ENCODE measurements at places on chromosomes 13 and 19.

GRCh38 chr19:52270266-52270885 lies 989 bp downstream of the ZNF766 start:
- H3K27ac ChIP-seq: peak overlapping the region; percentile 96
- H3K36me3 ChIP-seq: peaks cover 28% of the 10 kb centered on the region
- peak overlapping the region; percentile 99 for H3K4me3 ChIP-seq
- no peak for DNase-seq
- peaks cover 4% of the 10 kb centered on the region for H3K4me1 ChIP-seq
- H3K27me3 ChIP-seq: no peaks in the 10 kb centered on the region

GRCh38 chr13:48144413-48145035 lies 49.6 kb upstream of the MED4 start:
- DNase-seq: no peak
- no peaks in the 10 kb centered on the region for H3K27me3 ChIP-seq
- no peaks in the 10 kb centered on the region for H3K4me1 ChIP-seq
- H3K36me3 ChIP-seq: no peaks in the 10 kb centered on the region
- no peak overlapping the region for H3K4me3 ChIP-seq

- no peaks in the 10 kb centered on the region for H3K27me3 ChIP-seq
- H3K4me3 ChIP-seq: no peak overlapping the region
- DNase-seq: no peak
- H3K4me1 ChIP-seq: no peaks in the 10 kb centered on the region
- no peak overlapping the region for H3K27ac ChIP-seq
These were observed 528.4 kb downstream of the DCT start for GRCh38 chr13:93951108-93951507.

- no peak overlapping the region for H3K27ac ChIP-seq
- H3K27me3 ChIP-seq: no peaks in the 10 kb centered on the region
- no peak for DNase-seq
- no peaks in the 10 kb centered on the region for H3K36me3 ChIP-seq
These were observed 9.8 kb upstream of the USPL1 start for GRCh38 chr13:30607908-30608307.

- H3K4me1 ChIP-seq: no peaks in the 10 kb centered on the region
- no peak overlapping the region for H3K4me3 ChIP-seq
- H3K27ac ChIP-seq: no peak overlapping the region
- H3K27me3 ChIP-seq: no peaks in the 10 kb centered on the region
- no peaks in the 10 kb centered on the region for H3K36me3 ChIP-seq
- DNase-seq: no peak
These were observed 792.6 kb upstream of the GPC6 start for GRCh38 chr13:92433963-92434362.

DNA sequence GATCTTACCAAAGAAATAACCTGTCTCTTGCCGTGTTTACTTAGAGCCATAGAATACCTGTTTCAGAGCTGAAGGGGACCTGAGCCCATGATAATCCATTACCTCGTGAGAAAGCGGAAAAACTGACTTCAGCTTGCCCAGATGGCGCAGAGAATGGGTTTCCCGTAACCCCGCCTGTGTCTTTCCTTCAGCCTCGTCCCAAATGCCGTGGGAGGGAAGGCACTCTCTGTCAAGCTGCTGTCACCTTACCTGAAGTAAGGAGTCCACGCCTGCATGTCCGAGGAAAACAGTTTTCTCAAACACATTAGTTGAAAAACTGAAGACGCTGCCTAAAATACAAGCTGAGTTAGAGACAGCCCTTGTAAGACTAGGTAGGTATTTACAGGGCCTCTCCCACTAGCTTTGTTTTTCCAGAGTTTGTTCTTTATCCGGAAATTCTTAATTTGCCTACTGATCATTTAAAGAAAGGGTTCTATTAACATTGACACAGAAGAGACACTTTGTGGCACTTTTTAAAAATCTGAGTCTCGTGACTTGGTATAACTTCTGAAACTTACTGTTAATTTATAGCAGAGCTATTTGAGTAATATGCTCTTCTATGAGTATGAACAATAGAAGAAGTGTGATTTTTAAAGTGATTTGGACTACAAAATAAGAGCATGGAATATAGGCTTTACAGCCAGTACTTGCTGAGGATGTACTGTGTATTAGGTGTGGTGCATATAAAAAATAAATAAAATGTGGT lies 1.3 kb upstream of the INTS6 start:
- H3K27me3 ChIP-seq: no peaks in the 10 kb centered on the region
- peak; percentile 55 for DNase-seq
- peaks cover 28% of the 10 kb centered on the region for H3K36me3 ChIP-seq
- H3K4me1 ChIP-seq: no peaks in the 10 kb centered on the region

GRCh38 chr13:39612023-39612637 lies 9.1 kb upstream of the LHFPL6 start:
- peak; percentile 76 for DNase-seq
- H3K4me3 ChIP-seq: no peak overlapping the region
- no peak overlapping the region for H3K27ac ChIP-seq
- H3K27me3 ChIP-seq: no peaks in the 10 kb centered on the region
- H3K36me3 ChIP-seq: no peaks in the 10 kb centered on the region
- H3K4me1 ChIP-seq: no peaks in the 10 kb centered on the region

- H3K27me3 ChIP-seq: no peaks in the 10 kb centered on the region
- DNase-seq: no peak
- no peaks in the 10 kb centered on the region for H3K4me1 ChIP-seq
- H3K4me3 ChIP-seq: no peak overlapping the region
- H3K36me3 ChIP-seq: no peaks in the 10 kb centered on the region
These were observed 1.5 kb downstream of the MUC16 start for GRCh38 chr19:9008667-9009066.

- H3K4me3 ChIP-seq: no peak overlapping the region
- DNase-seq: no peak
- no peak overlapping the region for H3K27ac ChIP-seq
- H3K27me3 ChIP-seq: peaks cover 30% of the 10 kb centered on the region
- H3K4me1 ChIP-seq: peaks cover 3% of the 10 kb centered on the region
- H3K36me3 ChIP-seq: no peaks in the 10 kb centered on the region
These were observed 24.9 kb downstream of the CELF5 start for GRCh38 chr19:3249408-3249807.

- H3K4me1 ChIP-seq: no peaks in the 10 kb centered on the region
- no peak for DNase-seq
- H3K27me3 ChIP-seq: no peaks in the 10 kb centered on the region
- H3K27ac ChIP-seq: no peak overlapping the region
- no peak overlapping the region for H3K4me3 ChIP-seq
These were observed 154.7 kb downstream of the USP12 start for GRCh38 chr13:27016875-27017274.

DNA sequence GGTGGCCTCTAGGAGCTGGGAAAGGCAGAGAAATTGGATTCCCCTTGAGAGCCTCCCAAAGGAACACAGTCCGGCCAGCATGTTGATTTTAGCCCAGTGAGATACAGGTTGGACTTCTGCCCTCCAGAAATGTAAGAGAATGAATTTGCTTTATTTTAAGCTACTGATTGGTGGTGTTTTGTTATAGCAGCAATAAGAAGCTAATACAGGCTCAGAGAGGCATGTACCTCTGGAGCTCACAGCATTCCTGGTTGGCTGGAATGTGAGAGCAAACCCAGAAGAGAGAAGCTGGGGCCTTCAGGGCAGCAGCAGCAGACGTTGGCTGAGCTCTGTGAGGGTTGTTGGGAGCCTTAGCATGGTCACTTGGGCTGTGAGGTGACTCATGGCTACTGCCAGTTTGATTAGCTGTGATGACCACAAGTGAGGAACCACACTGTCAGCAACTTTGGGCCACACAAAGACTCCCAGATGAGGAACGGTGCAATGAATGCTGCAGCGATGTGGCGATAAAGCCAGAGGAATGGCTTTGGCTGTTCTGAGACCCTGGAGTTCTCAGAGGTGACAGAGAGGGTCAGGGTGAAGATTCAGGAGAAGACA lies 80.1 kb downstream of the CYSLTR2 start:
- no peak overlapping the region for H3K27ac ChIP-seq
- peak; percentile 37 for DNase-seq
- no peak overlapping the region for H3K4me3 ChIP-seq
- no peaks in the 10 kb centered on the region for H3K36me3 ChIP-seq
- peaks cover 1% of the 10 kb centered on the region for H3K4me1 ChIP-seq

DNA sequence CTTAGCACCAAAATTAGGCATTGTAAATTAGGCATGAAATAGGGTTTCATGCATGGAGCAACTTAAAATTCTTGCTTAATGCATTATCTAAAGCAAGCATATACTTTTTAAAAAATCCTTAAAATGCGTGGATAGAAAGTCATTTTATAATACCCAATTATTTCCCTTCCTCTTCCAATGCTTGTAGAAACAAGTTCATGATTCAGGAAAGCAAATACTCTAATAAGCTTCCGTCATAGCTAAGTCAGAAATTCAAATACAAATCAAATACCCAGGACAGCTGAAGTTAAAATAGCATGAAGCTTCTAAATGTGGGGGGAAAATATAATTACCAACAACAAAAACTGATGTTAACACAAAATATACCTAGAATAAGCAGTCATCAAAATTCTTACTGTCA lies 89.1 kb downstream of the COL4A1 start:
- H3K4me3 ChIP-seq: no peak overlapping the region
- no peak for DNase-seq
- no peaks in the 10 kb centered on the region for H3K27me3 ChIP-seq
- H3K27ac ChIP-seq: no peak overlapping the region
- peaks cover 20% of the 10 kb centered on the region for H3K4me1 ChIP-seq

- H3K4me3 ChIP-seq: no peak overlapping the region
- H3K4me1 ChIP-seq: no peaks in the 10 kb centered on the region
- H3K36me3 ChIP-seq: no peaks in the 10 kb centered on the region
- no peaks in the 10 kb centered on the region for H3K27me3 ChIP-seq
These were observed 750.3 kb downstream of the OLFM4 start for GRCh38 chr13:53778937-53779336.

DNA sequence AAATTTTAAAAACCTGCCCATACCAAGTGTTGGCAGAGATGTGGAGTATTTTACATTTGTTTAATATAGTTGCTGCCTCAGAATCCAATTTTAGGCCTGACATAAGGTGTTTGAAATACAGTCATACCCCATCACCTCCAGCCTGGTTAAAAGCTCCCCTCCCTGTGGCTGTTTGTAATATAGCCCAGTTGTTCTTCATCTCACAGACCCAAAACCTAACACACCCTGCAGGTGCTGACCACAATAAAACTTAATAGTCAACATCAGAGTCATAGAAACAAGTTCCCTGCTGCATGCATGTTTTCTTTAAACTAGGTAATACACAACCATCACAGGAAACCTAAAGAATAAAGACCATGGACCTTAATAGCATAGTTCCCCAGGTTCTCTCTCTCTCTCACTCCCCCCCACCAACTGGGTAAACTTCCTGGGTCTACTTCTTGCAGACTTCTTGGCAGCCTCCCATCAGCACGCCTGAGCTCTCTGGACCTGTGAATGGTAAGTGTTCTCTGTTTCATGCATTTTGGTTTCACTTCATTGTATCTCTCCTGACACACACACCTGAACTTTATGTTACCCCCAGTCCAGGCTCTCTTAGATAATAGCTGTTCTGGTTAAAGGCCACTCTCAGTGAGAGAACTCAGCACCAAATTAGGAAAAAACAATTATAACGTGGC lies 1369.9 kb downstream of the EFNB2 start:
- H3K27ac ChIP-seq: no peak overlapping the region
- no peak for DNase-seq
- no peaks in the 10 kb centered on the region for H3K36me3 ChIP-seq

GRCh38 chr13:51331354-51331861 lies 8.1 kb upstream of the SERPINE3 start:
- no peaks in the 10 kb centered on the region for H3K27me3 ChIP-seq
- H3K36me3 ChIP-seq: peaks cover 4% of the 10 kb centered on the region
- H3K27ac ChIP-seq: no peak overlapping the region
- H3K4me3 ChIP-seq: no peak overlapping the region
- DNase-seq: no peak
- peaks cover 6% of the 10 kb centered on the region for H3K4me1 ChIP-seq

- no peak overlapping the region for H3K27ac ChIP-seq
- no peaks in the 10 kb centered on the region for H3K4me1 ChIP-seq
- H3K27me3 ChIP-seq: no peaks in the 10 kb centered on the region
- no peak overlapping the region for H3K4me3 ChIP-seq
- H3K36me3 ChIP-seq: peaks cover 6% of the 10 kb centered on the region
- DNase-seq: peak; percentile 63
These were observed 5.7 kb downstream of the WDR62 start for GRCh38 chr19:36060430-36060829.

DNA sequence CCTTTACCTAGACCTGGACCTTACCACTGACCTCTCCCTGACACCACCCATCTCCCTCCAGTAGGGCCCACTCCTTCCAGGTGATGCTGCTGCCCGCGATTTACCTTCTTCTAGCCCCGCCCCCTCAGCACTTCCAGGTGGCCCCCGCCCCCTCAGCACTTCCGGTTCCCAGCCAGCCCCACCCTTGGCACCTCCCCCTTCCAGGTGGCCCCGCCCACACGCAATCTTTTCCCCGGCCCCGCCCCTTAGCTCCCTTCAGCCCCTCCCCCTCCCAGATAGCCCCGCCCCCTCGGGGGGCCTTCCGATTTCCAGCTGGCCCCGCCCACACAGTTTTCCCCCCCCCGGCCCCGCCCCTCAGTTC lies 586 bp downstream of the LIG1 start:
- H3K36me3 ChIP-seq: peaks cover 23% of the 10 kb centered on the region
- DNase-seq: peak; percentile 64
- peak overlapping the region; percentile 100 for H3K4me3 ChIP-seq
- H3K4me1 ChIP-seq: peaks cover 15% of the 10 kb centered on the region

GRCh38 chr13:75366380-75367280 lies 115.3 kb downstream of the TBC1D4 start:
- no peak overlapping the region for H3K4me3 ChIP-seq
- H3K27ac ChIP-seq: peak overlapping the region; percentile 54
- peaks cover 3% of the 10 kb centered on the region for H3K4me1 ChIP-seq
- no peaks in the 10 kb centered on the region for H3K36me3 ChIP-seq
- no peaks in the 10 kb centered on the region for H3K27me3 ChIP-seq

DNA sequence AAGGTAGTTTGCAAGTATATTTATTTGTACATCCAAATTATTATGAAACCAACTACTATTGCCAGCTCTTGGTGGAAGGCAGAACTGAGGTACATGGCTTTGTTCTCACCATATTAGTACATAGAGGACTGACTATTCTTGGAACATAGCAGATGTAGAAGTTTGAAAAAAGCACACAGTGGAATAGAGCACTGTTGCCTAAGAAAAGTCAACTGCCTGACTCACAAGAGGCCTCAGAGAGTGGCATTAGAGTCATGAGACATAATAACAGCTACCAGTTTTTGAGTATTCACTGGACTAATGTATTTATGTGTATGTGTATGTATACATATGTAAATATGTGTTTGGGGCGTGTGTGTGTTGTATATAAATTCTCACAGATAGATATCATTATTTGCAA lies 8.3 kb upstream of the PCDH20 start:
- no peaks in the 10 kb centered on the region for H3K36me3 ChIP-seq
- no peak for DNase-seq
- no peaks in the 10 kb centered on the region for H3K27me3 ChIP-seq

Data from mesenchymal stem cell (in vitro differentiated cells and primary cell).